ENCODE measurements at places on chromosomes 3 and 15.
A peak's percentile ranks its signal among the peaks of the same experiment; 100 is the strongest.

DNA sequence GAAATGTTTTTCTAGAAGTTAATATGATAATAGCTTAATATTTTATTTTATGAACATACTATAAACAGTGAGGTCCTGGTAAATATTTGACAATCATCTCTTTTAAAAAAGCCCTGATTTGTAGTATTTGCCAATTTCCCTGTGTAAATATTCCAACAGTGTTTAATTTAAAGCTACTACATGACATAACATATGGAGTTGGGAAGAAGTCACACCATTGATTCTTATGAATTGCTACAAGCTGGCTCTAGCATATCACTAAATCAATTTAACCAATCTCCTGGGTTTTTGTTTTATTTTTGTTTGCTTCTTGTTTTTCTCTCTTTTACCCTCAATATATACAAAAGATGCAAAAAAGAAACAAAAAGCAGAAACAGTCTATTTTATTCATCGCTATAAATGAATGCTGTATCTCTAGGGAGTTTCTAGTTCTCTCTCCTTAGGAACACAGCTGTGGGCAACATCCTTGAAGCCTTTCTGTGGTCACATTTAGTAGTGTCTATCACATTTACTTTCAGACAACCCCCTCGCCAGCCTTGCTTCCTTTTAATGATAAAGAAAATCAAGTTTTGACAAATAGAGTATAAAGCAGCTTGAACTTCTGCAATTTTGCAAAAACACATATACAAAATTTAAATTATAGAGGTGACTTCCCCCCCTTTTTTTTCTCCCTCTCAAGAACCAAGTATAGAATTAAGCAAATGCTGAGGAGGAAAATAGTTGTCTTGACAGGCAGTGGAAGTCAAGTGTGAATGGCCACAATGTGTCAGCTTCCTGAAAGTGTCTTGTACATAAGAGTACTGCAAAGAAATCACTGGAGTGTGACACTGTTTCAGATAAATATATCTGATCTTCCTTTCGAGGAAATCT, 21.4 kb downstream of the CCR1 start:
- DNase-seq: no peak

- no peak for DNase-seq
Measured at GRCh38 chr15:88014454-88015160, 241.9 kb downstream of the NTRK3 start.

DNA sequence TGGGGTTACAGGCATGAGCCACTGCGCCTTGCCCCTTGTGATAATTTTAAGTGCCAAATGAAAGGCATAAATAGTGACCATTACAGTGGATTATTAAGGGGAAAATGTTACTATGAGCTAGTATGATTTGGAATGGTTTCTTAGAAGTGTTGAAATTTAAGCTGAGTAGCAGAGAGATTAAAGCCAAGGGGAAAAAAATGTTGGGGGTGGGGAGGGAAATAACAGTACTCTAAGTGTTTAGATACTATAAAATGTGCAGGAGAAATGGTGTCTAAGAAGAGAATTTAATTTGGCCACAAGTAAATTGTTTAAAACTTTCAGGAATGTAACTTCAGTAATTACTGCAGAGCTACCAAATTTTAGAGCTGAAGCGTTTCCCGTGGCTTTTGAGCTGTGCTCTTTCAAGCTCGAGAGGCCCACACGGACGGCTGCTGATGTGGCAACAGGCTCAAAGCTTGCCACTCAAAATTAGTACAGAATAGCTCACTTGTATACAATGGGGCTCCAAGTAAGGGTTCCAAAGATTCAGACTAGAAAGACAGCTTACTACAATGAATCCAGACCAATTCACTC, 23.9 kb upstream of the SLC12A8 start:
- no peak for DNase-seq

DNA sequence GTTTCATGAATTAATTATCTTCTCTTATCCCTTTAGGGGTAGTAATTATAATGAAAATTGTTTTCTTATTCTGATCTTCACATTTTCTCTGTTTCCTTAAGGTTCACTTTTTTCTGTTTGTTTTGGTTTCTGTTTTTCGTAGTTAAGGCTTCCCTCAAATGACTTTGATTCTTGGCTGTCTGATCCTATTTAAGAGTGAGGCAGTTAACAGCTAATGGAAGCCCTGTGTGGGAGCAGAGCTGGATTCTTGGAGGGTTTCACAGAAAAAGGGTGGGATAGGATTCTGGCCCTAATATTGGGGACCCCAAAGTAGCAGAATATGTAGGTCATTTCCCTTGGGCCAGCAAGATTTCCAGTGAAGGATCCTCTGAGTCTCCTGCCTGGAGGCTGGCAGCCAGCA, 6.8 kb upstream of the AMOTL2 start:
- no peak for DNase-seq

DNA sequence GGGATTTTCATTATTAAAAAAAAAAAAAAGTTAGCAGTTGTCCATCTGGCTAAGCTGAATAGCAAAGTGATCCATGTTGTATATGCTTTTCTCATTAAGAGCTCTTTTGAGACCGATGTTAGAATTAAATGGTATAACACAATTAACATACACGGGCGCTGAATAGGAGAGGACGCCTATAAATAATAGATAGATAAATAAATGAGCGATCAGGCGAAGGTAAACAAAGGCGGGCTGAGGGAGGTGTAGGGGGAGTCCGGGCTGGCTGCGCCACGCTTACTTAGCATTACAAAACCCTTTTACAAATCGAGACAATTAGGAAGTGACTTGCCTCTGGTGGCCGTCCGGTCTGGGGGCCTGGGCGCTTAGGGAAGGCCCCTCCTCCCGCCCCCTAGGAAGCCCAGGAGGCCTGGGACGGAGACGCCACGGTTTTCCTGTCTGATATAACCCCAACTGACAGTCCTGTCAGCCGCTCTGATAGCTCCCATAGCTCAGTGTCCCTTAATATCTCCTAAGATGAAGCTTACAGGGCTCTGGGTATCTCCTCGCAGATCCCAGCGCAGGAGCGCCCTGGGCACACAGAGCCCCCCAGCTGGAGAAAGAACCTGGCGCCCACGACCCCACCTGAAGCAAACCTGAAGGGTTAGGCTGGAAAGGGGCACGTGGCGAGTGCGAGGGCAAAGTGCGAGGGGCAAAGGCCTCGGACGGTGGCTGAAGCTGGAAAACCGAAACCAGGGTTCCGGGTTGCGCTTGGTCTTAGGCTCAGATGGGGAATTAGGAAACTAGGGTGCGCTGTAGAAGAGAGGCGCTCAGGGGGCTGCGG, 3.6 kb downstream of the SOX14 start:
- no peak for DNase-seq

GRCh38 chr3:193890016-193890897, 245.7 kb upstream of the HES1 start:
- DNase-seq: no peak

GRCh38 chr3:70980646-70981170, 602.8 kb downstream of the FOXP1 start:
- no peak for DNase-seq

- DNase-seq: no peak
Measured at GRCh38 chr15:40091861-40092255, 16.8 kb downstream of the BMF start.

DNA sequence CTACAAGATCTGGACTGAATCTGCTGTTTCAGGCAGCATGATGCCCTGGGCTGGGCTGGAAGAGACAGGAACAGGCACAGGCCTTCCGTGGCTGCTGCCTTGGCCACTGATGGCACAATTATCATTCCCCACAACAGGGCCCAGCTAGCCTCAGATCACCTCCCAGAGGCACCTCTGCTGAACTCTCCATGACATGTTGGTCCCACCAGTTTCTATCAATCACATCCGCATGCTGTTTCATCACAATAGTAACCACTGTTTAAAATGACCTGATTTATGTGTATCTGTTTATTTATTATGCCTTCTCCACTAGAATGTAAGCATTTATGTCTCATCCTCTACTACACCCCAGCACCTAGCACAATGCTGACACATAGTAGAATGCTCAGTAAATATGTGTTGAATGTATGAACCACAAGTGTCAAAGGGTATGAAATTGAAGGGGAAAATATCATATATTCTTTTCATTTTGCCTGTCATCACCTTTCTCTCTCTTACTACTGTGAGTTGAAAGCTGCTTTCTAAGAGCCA, 32.7 kb upstream of the ZBTB38 start:
- DNase-seq: no peak

- no peak for DNase-seq
Measured at GRCh38 chr3:58352626-58353025, 19.9 kb downstream of the PXK start.

DNA sequence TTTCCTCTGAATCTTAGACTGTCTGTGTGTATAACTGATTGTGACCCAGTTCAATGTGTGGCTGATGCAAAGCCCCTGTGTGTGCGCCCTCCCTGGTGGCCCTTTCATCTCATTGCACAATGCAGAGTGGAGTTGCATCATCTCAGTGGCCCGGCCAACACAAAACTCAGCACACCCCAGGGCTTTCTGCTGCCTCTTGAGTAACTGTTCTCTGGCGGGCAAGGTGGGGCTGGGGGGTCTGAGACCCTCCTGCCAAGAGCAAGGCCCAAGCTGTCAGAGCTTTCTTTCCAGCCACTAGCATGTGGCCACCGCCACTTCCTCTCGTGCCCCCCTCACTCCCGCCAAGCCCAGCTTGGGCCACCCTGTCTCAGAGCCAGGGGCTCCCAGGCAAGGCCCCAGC, 80.7 kb upstream of the ALDH1L1 start:
- DNase-seq: no peak

- DNase-seq: no peak
Measured at GRCh38 chr3:65596571-65597225, 442.0 kb downstream of the MAGI1 start.

- DNase-seq: no peak
Measured at GRCh38 chr15:23472678-23473077, 25.6 kb upstream of the GOLGA6L2 start.

- DNase-seq: no peak
Measured at GRCh38 chr15:85737061-85737460, 57.7 kb downstream of the KLHL25 start.

DNA sequence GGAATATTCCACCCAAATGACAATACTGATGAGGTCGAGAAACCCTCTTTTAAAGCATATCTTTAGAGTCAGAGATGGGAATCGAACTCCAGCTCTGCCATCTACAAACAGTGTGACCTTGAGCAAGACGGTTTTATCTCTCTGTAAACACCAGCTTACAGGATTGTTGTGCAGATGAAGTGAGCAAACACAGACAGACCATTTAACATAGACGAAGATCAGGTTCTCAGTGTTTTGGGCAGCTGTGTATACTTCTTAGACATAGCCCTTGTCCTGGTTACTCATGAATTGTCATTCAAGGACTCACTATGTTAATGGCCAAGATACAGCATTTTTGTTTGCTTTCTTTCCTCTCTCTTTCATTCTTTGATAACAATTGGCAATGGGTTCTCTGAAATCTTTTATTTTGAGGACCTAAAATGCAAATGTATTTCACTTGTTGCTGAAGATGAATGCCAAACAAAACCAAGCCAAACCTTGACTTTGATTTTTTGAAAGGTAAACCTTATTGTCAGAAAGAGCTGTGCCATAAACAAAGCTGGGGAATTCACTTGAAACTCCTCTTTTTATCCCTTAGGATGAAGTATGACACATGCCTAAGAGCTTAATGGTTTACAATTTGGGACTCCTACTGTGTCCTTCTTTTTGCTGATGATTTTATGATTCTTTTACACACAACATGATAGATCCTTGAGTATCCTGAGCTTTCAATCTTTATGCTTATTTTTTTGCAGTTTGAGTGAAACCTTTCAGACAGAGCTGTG, 250.0 kb upstream of the PDZRN3 start:
- DNase-seq: peak; percentile 11

DNA sequence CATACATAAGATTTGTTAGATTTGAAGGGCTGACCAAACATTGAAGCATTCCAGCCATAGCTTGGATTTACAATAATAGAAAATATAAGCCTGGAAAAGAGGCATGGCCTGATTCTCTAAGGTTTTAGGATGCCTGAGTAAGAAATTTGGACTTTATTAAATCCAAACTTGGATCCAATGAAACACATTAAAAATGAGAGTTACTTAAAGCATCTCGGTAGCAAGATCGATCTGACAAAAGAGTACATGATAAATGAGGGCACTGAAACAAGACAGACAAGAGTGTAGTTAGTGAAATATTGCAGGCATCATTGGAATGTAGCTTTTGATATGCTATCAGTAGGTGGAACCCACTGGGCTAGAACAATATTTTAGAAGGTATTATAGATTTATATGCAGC, 855.7 kb upstream of the DPPA4 start:
- no peak for DNase-seq

GRCh38 chr15:55106155-55106554, 90.6 kb downstream of the RSL24D1 start:
- no peak for DNase-seq

DNA sequence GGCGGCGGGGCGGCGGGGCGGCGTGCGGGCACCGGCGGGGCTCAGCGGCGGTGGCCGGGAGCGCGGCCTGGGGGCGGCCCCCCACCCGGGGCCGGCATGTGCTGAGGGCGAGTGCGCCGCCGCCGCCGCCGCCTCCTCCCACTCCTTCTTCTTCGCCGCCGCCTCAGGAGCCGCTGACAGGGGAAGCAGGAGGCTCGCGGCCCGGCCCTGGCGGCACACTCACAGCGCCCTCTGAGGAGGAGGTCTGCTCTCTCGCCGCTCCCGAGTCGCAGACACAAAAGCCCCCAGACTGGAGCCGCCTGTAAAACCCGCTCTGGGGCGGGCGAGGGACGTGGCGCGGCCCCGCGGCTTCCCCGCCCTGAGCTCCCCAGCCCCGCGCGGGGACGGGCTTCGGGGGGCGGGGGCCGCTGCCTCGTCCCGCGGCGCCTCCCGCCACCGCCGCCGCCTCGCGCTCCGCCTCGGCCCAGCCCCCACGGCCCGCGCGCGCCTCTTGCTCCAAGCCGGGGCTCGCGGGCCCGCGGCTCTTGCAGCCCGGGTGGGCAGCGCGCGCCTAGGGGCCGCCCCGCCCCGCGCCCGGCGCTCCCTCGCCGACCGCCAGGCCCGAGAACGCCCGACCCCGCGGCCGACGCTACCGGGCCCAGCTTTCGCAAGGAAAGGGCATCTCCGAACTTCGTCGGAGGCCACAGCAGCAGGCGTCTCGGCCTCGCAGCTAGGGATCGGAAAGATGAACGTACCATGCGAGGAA, at the start of gene PYGO1:
Gene PYGO1 (minus strand): TSS at position 276 of the 745 bp plus-strand sequence. CDS start 462 bp downstream, outside the sequence.
- no peak for DNase-seq

DNA sequence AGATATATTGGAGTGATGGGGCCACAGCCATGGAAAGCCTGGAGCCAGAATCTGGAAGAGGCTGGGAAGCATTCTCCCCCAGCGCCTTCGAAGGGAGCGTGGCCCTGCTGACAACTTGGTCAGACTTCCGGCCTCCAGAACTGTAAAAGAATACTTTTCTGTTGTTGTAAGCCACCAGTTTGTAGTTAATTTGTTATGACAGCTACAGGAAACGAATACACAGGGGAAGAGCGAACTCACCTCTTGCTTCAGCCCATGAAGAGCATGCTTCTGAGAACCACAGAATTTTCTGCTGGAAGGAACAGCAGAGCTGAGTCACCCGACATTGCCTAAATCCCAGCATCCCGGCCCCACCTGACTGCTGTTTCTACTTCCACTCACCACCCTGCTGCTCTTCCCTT, 501.7 kb downstream of the SHQ1 start:
- DNase-seq: no peak

Measured in NCI-H1436 treated with DMSO at 0.1 percent for 48 hours (cell line).